ENCODE measurements at places on chromosomes 7 and 10. TPM values are rescaled to one million over a fixed set of nuclear protein-coding genes. Genes with fewer than 3 reads are reported as not detected.

The EGR2 gene
- 0.30 TPM for total RNA-seq

The UCN3 gene
- total RNA-seq = not detected

The CLEC2L gene
- not detected for total RNA-seq

The RELN gene
- total RNA-seq = 17.2 TPM

The POLR3A gene
- total RNA-seq = 5.6 TPM

The TFPI2 gene
- 0.96 TPM for total RNA-seq

The EPHB4 gene
- 48.8 TPM for total RNA-seq

The CDCA7L gene
- total RNA-seq = 5.2 TPM

The TAS2R4 gene
- 0.40 TPM for total RNA-seq

The CAMK1D gene
- 8.1 TPM for total RNA-seq

The GIMAP5 gene
- total RNA-seq = 3.7 TPM

The EPHA1 gene
- 39.6 TPM for total RNA-seq

The PNLIPRP3 gene
- total RNA-seq = not detected

The R3HCC1L gene
- total RNA-seq = 4.8 TPM

The DRGX gene
- total RNA-seq = not detected

The AKR1D1 gene
- 206 TPM for total RNA-seq

The CD36 gene
- 16.3 TPM for total RNA-seq

The CCDC172 gene
- not detected for total RNA-seq

The THNSL1 gene
- total RNA-seq = 9.2 TPM

The OPN4 gene
- total RNA-seq = not detected

The VWDE gene
- total RNA-seq = 0.38 TPM

The VSTM2A gene
- not detected for total RNA-seq

The IMMP2L gene
- total RNA-seq = 13.8 TPM

The LIPN gene
- total RNA-seq = not detected

The ASZ1 gene
- total RNA-seq = not detected

The MTERF1 gene
- total RNA-seq = 6.6 TPM

The MYL10 gene
- total RNA-seq = not detected

The AEBP1 gene
- total RNA-seq = 9.4 TPM

The ATG9B gene
- total RNA-seq = not detected

The SPAM1 gene
- not detected for total RNA-seq

The OIT3 gene
- 25.2 TPM for total RNA-seq

The GPR26 gene
- not detected for total RNA-seq

The LDB3 gene
- 0.20 TPM for total RNA-seq

The BET1 gene
- total RNA-seq = 17.1 TPM

The CABCOCO1 gene
- total RNA-seq = not detected

The OR6B1 gene
- total RNA-seq = not detected

The UPK3BL2 gene
- 8.5 TPM for total RNA-seq

The NPC1L1 gene
- total RNA-seq = 21.1 TPM

The PRLHR gene
- not detected for total RNA-seq

The TMEM248 gene
- total RNA-seq = 60.2 TPM

The PHTF2 gene
- total RNA-seq = 3.3 TPM

The MKX gene
- 0.30 TPM for total RNA-seq

The HYAL4 gene
- not detected for total RNA-seq

The IGF2BP3 gene
- total RNA-seq = 0.78 TPM

The ARL3 gene
- total RNA-seq = 2.5 TPM

The NUTM2E gene
- total RNA-seq = 0.08 TPM

The CAMK2B gene
- total RNA-seq = 5.0 TPM

The CYP2C19 gene
- total RNA-seq = 13.0 TPM

The TMEM130 gene
- 0.10 TPM for total RNA-seq

The SLC26A3 gene
- 0.93 TPM for total RNA-seq

The TMEM225B gene
- total RNA-seq = 0.18 TPM

The NKX2-3 gene
- 0.08 TPM for total RNA-seq

Measured in left lobe of liver (tissue), 2 donors.